ENCODE measurements at places on chromosomes 5 and 9.

DNA sequence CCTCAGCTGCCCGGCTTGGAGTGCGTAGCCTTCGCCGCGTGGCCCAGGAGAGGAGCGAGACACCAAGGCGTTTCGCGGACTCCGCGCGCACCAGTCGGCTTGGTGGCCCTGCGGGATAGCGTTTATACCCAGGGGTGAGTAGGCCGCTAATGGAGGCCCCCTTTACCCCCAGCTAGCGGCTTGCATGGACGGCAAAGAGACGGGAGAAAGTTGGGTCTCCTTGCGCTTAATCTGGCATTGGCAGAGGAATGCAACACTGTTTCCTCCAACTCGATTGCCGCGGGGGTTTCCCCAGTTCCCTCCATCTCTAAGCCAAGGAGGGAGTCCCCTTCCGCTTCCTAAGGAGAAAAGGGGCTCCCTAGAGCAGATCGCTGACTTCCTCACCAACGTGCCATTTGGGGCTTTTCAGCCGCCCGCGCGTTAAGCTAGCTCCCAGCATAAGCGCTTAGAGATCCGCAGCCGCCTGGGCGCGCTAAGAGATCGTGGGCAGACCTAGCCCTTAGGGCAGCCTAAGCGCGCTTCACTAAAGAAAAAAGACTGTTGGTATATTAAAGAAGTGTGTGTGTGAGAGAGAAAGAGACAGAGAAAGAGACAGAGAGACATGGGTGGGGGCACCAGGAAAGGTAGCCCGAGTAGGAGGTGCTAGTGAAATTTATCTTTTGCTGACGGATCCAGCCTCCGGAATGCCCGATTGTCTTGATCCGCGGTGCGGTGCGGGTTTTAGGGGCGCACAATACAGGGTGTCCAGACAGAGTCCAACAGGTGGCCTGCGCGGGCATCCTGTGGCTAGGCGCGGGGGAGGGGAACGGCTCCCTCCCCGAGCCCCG is 597.9 kb upstream of the SGCD start:
- DNase-seq: no peak

DNA sequence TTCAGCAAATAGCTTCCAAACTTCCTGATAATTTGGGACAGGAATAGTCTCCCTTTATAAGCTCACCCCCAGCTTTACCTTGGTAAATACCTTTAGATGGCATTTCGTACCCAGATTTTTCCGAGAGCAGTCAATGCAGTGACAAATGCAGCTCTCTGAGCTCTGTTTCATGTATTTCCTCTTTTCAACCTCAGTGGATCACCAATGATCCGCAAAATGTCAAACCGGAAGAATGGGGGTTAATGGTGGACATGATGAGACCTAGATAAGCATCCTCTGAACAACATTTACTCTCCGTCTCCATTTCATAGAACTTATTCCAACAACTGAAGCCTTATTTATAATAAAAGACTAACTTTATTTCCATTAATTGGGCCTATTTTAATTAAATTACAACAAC is 227.3 kb downstream of the MCTP1 start:
- no peak for DNase-seq

DNA sequence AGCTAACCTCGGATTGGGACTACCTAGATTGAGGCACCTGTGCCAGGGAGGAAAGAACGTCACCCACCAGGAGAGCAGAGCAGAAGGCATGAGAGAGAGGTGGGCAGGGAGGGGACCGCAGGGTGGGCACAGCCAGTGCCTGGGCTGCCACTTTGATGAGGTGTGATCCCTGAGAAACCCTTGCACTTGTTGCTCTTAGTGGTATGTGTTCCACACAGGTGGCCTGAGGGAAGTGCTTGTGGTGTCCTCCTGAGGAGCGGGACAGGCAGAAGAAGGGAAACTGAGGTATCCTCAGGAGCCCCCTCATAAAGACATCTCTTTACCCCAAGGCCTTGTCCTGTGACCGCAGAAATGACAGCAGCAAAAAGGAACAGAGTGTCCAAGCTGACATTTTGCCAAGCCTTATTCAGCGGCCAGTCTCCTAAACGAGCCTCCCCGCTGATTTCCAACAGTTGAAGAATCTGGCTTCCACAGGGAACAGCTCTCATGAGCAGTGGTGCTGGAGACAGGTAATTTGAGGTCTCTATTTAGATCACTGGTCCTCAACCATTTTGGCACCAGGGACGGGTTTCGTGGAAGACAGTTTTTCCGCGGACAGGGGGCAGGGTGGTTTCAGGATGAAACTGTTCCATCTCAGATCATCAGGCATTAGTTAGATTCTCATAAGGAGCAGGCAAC is 82.4 kb downstream of the FOXD1 start:
- no peak for DNase-seq

DNA sequence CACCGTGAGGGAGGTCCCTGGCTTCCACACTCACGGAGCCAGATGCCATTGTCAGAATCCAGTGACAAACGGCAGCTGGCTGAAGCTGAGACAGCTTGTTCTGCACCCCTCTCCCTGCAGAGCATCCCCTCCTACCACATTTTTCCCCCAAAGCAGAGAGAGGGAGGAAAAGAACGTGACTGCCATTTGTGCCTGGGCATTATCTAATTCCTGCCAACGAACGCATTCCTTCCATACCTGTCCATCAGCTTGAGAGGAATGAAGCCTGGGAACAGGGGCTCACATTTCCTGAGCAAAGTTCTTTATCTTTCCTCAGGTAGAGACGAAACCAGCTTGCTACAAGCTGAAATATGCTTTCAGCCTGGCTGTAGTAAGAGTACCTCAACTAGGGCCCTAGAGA is 175.4 kb downstream of the SLIT3 start:
- DNase-seq: no peak
